ENCODE measurements at places on chromosomes 1 and 21.

DNA sequence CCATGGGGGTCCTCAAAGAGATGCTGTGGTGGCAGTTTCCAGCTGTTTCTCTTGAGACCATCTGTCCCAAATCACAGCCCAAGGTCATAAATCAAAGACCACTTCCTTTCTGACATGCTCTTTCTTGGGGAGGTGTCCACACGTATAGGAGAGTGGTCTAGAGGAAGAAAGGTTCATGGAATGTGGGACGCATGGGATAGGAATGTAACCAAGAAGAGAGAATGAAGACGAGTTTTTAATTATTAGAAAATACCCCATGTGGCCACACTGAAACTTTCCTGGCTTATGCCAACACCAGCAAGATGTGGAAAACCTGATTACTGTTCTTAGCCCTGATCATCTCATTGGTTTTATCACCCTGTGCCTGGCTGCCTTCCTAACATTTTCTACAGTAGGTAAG, 124.2 kb upstream of the IFFO2 start:
- DNase-seq, result no peak

GRCh38 chr1:174828264-174828663, 171.5 kb upstream of the CACYBP start:
- no peak for DNase-seq

GRCh38 chr1:118535901-118536300, 350.9 kb upstream of the SPAG17 start:
- no peak for DNase-seq

- peak; percentile 85 for DNase-seq
These were observed 4.5 kb downstream of the HDGF start for GRCh38 chr1:156746728-156747631.

- DNase-seq, result no peak
These were observed 188.3 kb upstream of the PALMD start for GRCh38 chr1:99457381-99458165.

DNA sequence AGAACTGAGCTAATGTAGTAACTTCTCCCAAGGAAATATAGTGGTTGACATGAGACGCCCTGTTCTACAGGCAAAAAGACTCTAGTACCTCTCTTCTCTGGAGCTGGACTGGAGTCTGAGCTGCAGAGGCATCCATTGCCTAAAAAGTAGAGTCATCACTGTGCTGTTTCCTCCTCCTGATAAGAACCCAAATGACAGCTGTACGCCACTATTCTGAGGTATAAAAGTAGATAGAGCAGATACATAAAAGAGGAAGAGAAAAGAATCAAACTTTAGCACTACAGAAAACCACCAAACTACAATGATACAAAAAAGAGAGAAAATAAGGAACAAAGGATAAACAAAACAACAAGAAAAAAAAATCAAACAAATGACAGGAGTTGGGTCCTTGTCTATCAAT, 1568.8 kb downstream of the PLA2G4A start:
- DNase-seq, result no peak

DNA sequence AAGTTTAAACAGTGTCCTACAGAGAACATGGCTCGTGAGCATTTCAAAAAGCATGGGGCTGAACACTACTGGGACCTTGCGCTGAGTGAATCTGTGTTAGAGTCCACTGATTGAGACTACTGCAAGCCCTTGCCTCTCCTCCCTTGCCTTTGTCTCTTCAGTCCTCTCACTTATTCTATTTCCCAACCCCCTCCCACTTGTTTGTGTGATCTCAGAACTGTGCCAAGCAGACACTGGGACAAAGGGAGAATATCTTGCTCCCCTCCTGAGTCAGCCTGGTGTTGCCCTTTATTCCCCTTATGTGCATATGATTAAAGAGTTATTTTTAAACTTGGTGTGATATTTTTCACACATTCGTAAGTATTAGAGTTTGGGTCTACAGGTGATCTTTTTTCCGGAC, 11.1 kb upstream of the RPRD2 start:
- no peak for DNase-seq

GRCh38 chr1:1125945-1126344, 10.1 kb upstream of the C1orf159 start:
- no peak for DNase-seq

DNA sequence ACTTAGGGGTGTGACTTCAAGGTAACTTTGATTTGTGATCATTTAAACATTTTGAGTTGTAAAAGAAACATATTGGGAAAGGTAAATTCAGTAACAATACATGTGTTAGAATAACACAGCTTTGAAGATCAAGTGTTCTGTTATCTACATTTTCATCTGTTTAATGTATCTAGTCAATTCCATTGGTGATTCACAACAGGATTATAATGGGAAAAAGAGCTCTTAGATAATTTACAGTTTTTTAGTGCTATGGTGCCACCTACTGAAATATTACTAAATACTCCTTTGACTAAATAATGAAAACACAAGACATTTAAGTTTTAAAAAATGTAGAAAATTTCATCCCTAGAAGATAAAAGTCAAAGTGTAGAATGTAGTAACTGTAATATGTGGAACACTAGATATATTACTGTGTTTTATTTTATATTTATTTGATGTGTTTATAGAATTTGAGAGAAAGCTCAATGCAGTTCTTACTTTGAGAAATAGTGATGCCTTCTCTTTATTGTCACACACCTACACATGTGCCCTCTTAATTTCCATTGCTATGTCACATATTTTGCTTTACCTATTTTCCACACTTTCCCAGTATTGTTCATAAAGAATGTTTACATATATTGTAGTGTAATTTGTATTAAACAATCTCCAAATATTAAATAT, 47.4 kb downstream of the PTPRC start:
- DNase-seq, result no peak

- no peak for DNase-seq
These were observed 29.1 kb downstream of the DDR2 start for GRCh38 chr1:162661336-162661735.

DNA sequence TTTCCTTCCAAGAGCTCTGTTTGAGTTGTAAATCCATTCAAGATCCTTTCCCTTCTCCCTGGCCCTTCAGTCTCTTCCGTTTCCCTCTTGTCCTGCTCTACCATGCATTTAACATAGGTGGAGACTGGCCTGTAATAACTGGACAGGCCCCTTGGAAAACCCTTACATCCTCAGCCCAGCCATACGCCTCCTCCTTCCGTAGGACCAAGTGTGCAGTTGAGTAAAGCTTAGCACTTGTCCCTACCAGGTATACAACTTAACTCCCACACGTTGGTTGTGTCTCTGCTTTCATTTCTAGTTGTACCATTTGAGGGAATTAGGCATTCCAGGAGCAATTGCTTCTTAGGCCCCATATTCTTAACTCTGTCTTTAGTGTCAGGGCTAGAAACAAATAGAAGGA, 6.4 kb downstream of the MAN1C1 start:
- DNase-seq, result no peak

DNA sequence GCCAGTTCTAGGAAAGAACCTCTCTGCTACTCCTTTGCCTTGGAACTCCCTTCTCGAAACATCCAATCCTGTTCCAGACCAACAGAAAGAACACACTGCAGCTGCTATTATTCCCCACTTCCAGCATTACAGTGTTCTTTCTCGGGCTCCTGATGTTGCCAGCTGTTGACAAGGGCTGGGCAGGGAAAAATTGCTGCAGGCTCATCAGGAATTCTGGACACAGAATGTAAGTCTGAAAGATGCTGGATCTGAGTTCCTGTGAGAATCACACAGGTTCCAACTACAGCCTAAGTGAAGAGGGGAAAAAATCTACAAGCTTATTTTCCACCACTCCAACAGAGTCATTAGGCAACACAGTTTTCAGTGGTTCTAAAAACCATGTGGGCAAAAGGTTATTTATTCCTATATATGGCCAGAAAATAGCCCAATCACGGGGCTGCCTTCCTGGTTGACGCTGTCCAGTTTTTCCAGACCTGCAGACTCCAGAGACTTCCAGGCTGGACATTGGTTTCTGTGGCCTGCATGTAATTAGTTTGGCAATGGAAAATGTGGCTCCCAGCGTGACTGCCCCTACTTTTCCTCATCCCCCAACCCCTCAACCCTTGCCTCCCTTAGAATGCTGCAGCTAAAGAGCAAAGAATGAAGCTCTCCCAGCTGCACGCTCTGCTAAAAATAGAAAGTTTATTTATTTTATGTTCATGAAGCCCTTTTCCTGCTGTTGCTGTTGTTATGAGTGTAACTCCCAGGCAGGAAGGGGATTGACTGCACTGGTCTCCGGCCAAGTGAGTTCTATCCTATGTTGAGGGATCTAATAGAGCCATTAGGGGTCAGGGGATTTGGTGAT, 8.3 kb upstream of the KIAA0040 start:
- no peak for DNase-seq

DNA sequence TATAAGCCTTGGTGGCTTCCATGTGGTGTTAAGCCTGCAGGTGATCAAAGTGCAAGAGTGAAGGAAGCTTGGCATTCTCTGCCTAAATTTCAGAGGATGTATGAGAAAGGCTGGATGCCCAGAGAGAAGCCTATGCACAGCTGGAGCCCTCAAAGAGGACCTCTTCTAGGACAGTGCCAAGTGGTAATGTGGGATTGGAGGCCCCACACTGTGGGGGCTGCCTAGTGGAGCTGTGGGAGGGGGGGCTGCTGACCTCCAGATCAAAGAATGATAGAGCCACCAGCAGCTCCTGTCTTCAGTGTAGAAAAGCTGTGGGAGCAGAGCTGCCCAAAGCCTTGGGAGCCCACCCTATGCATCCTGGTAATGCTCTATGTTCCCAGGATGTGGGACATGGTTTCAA, 1512.7 kb upstream of the TPTE start:
- no peak for DNase-seq

DNA sequence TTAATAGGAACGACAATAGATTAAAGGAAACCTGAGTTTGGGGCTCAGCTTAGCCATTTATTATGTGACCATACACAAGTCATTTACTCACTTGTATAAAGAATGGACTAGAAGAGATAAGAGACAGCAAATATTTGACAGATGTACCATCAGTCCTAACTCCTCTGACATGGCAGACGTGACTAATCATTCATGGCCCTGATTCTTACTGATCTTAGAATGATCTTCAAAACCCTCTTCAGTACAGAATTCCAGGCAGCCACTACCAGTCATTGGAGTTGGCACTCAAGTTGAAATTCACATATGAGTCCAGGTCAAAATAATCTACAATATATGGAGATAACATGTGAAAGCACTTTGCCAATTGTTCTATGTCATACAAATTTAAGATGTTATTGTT, 21.0 kb upstream of the POU2F1 start:
- no peak for DNase-seq

DNA sequence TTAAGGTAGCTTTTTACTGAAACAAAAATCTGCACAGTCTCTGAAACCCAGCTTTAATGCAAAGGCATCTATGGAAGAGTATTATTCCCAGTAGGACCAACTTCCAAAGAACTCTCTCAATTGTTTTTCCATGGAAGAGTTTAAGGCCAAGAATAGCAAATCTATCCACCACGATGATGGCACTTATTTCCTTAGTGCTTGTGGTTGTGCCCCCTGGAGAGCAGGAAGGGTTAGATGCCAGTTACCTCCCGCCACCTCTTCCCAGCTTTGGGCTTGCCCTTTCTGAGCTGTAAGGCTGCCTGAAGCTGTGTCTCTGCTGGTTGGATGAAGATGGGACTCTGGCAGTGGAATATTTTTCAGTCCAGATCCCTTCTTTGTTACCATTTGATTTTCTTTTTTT, 4.8 kb upstream of the ATP1A1 start:
- no peak for DNase-seq

Data from activated CD8-positive, alpha-beta T cell treated with anti-CD3 and anti-CD28 coated beads for 36 hours (primary cell).